ENCODE measurements at places on chromosomes 5 and 9. TPM values are rescaled to one million over a fixed set of nuclear protein-coding genes. Genes with fewer than 3 reads are reported as not detected.

The C1QTNF3 gene
- 4.5 TPM for total RNA-seq

The GABRB2 gene
- total RNA-seq, result 0.50 TPM

The TLX3 gene
- not detected for total RNA-seq

The SPATA31D4 gene
- total RNA-seq, result not detected

The PCDHAC2 gene
- 9.9 TPM for total RNA-seq

The PDZD2 gene
- 49.8 TPM for total RNA-seq

The CNTFR gene
- total RNA-seq, result 0.92 TPM

The F2R gene
- 21.2 TPM for total RNA-seq

The HSD17B4 gene
- total RNA-seq, result 351 TPM

The CBY3 gene
- not detected for total RNA-seq

GRCh38 chr9:133961226-133962165 lies 30.6 kb downstream of the VAV2 start:
- DNase-seq, result peak; percentile 56

GRCh38 chr5:66122379-66123034 lies 21.6 kb upstream of the SREK1 start:
- no peak for DNase-seq

- DNase-seq, result no peak
These were observed 29.0 kb downstream of the ABLIM3 start for GRCh38 chr5:149170299-149170698.

GRCh38 chr5:54722846-54723433 lies 205.4 kb downstream of the SNX18 start:
- no peak for DNase-seq

DNA sequence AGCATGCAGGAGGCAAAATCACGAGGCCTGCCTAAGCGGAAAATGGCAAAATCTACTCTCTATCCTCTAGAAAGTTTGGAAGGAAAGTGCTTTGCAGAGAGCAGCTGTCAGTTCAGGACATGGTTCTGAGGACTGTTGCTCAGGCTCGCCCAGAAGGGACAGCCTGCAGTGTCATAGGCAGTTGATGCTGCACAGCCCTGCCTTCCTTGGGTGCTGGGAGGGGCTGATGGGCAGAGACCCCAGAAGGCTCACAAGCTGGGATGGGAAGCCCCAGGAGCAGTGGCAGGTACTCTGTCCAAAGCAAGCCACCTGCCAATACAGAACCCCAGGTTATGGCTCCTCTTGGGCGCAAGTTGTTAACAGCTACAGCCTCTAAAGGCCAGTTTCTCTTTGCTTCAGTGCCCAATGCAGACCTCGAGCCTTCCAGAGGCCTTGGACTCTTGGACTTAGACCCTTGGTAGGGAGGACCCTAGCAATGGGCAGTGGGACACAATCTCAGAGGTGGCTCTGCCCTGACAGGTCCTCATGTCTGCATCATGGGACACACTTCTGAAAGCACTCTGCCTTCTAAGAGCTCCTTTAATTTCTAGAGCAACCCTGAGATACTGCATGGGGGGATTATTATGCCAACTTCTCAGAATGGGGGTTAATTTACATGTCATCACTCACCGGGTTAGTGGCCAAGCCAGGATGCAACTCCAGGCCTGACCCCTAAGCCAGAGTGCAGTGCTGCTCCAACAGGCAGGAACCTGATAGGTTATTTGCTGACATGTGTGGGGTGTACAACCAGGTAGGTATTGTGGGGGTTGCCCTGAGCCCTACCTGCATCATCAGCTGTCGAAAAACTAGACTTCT lies 57.1 kb downstream of the MACROH2A1 start:
- no peak for DNase-seq

GRCh38 chr9:83937861-83938455 lies 16.7 kb upstream of the KIF27 start:
- no peak for DNase-seq

DNA sequence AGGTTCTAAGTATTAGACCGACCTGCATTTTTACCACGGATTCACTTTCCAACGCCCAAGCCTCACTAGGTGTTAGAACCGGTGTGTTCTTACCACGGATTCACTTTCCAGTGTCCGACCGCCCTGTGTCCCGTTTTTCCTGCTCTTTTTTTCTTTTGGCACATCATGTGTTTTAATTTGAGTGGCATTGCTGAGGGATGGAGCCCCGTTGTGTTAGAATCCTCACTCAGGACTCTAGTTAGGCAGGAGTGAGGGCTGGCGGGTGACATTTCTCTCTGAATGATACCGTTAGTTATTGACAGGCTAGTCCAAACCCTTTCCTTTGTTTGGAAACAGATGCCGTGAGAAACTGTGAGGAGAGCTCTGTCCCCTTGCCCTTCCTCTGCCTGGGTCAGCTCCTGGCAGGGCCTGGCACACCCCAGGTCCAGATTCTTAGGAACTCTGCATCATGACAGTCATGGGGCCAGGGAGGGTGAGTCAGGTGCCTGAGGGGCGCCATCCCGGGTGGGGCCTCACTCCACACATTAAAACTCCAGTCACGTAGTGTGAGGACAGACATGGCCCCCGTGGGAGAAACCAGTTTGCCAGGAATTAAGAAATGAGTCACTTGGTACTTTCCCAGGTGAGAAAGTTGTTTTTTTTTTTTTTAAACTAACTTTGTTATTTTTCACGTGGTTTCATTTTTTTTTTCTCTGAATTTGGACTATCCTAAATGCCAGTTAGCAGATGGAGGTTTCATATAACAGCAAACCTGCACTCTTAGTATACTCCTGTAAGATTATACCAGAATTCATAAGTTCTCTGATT lies 15.8 kb downstream of the EXOC3 start:
- DNase-seq, result peak; percentile 33

DNA sequence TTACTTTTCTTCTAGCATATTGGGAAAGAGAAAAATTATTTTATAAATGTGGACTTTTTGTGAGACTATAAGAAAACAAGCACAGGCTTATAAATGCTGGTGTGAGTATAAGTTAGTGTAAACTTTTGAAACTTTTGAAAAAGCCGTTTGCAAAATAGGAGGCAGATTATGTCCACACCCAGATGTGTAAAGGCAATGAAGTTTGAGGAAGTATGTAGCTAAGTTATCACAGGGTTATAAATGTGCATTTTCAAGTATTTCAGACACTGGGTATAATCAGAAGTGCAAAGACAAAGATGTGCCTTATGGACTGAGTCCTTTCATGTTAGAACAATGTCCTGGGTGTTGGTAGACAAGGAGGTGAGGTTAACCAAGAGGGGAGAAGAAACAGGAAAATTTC lies 85.5 kb downstream of the ANXA1 start:
- no peak for DNase-seq

- DNase-seq, result no peak
These were observed 70.5 kb downstream of the NEK6 start for GRCh38 chr9:124328285-124328684.

- DNase-seq, result no peak
These were observed 9.8 kb downstream of the ACTL7B start for GRCh38 chr9:108845947-108846346.

- DNase-seq, result no peak
These were observed 42.6 kb upstream of the NPR3 start for GRCh38 chr5:32668552-32668951.

GRCh38 chr9:132230605-132231004 lies 68.7 kb downstream of the NTNG2 start:
- DNase-seq, result no peak

DNA sequence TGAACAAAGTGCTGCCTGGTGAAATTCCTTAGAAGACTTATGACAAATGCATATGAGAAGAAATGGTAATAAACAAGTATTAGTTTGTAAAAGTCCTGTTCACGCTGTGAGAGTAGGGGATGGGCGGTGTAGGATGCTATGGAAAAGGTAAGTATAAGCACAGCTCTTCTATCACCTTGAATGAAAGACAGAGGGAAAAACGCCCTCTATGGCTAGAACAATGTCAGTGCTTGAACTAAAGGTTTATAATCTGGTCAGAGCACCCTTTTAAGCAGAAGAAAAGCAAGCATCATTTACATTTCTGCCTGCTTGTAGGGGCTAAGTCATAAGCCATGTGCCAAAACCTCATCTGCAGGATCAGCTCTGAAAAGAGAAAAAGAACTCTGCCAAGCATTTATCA lies 115.2 kb downstream of the LHFPL2 start:
- DNase-seq, result no peak

Data from left lung (tissue), 14 donors.